ENCODE measurements at places on chromosomes 1 and 21.

- no peak for DNase-seq
These were observed 2.8 kb downstream of the ST6GALNAC5 start for GRCh38 chr1:76870037-76870436.

DNA sequence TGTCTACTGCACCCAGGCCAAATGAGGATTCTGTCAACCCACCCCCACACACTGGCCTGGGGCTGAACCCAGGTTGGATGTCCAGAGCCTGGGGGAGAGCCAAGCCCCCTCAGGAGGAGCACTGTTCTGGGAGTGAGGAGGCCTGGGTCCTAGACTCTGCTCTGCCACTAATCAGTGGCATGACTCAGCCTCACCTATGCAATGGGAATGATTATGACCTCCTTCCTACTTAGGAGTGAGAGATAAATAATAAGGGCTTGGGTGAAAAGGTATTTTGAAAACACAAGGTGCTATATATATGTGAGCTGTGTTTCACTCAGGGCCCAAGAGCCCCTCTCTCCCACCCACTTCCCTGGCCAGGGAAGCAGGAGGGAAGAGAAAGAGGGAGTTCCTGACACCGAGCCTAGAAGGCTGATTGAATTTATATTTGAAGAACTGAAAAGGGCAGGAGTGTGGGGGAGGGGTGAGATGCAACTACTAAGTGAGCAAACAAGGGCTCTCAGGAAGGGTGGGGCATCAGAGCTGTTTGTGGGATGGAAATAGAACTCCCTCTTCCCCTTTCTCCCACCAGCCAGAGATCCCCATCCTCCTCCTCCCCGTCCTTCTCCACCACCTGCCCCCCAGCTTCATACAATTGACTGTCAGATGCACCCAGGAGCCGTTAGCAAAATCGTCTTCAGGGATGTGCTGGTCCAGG lies 8.2 kb downstream of the IGSF9 start:
- DNase-seq: no peak

DNA sequence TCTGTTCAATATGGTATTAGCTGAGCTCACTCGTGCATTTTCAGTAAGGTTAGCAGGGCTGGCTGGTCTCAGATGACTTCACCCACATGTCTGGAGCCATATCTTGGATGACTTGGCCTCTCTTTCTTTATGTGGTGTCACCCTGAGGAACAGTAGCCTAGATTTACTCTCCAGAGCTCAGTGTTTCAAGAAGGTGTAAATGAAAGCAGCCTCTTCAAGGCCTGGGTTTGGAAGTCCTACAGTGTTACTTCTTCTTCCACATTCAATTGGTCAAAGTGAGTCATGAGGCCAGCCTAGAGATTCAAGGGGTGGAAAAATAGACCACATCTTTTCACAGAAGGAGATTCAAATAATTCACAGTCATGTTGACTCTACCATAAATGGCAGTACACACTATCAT lies 12.2 kb downstream of the VCAM1 start:
- DNase-seq: no peak

DNA sequence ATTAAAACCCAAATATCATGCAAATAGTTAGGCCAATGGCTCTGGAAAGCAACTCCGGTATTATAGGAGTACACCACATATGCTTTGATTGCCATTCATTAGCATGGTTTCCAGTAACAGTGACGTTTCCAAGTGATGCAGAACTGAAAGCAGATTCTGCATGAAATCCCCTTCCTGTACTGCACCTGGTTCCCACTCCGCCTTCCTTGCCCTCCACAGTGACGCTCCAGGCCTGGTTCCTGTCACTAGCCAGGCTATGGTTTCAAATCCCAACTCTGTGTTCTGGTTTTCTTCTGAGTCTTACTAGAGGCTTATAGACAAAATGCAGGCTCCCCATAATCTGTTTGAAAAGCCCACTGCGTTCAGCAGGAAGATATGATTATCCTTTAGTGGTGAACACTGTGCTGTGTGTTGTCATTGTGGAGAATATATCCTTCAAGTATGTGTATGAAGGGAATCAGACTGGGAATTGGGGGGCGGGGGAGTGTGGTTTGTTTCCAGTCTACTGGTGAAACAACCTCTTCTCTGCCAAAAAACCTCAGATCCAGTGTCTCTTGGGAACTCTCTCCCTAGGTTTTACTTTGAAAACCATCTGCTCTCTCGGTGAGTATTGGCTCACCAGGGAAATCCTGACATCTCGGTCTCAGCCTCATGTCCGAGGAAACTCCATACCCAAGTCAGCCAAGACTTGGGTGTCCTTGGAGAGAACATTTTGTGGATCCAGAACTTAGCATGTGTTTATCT lies 78.7 kb downstream of the TYW3 start:
- DNase-seq: peak; percentile 90

GRCh38 chr1:237709355-237709754 lies 181.4 kb downstream of the ZP4 start:
- no peak for DNase-seq

GRCh38 chr1:26991310-26992116 lies 2.0 kb upstream of the TRNP1 start:
- DNase-seq: no peak

DNA sequence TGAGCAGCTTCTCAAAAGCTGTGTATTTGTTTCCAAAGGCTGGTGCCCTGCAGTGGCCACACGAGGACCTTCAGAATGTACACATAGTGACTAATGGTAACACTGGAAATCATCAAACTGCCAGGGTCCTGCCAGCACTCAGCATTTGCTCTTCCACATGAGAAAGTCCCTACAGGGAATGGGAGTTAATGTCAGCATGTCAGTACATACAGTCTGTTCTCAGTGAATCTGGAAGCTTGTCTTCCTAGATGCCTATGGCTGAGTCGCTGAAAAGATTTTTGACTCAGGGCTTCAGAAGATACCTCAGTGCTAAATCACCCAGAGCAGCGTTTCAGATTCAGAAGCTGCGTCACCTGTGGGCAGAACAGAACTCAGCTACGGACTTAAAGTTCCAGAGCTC lies 108.2 kb downstream of the CDC7 start:
- DNase-seq: no peak

GRCh38 chr1:233032916-233033315 lies 82.5 kb downstream of the NTPCR start:
- no peak for DNase-seq

GRCh38 chr21:16078382-16078781 lies 348.6 kb downstream of the USP25 start:
- DNase-seq: no peak

DNA sequence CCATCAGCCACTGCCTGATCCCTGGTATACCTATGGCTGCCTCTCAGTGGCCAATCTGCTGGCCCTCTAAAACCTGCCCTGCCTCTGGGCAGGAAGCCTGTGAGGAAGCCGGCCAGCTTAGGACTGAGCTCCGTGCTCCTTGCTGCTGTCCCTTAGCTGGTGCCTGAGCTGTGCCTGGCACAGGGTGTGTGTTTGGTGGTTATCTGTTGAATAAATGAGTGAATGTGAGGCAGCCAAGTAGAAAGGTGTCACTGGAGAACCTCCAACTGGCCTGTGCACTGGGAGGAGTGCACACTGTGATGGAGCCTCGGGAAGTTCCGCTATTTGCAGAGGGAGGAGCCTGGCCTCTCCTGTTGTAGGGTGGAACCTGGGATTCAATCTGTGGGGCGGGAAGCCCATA lies 63.4 kb upstream of the STUM start:
- DNase-seq: no peak

DNA sequence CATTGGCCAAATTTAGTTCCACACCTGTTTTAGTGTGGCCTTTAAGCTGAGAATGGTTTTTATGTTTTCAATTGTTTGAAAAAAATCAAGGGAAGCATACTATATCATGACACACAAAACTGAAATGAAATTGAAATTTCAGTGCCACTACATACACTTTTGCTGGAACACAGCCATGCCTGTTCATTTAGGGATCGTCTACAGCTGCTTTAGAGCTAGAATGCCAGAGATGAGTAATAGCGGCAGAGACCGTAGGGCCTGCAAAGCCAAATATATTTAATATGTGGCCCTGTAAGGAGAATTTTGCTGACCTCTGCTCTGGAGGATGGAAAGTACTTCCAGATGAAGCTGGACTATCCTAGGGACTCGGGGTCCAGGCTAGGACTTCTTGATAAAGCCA lies 62.5 kb upstream of the LYST start:
- DNase-seq: peak; percentile 49

DNA sequence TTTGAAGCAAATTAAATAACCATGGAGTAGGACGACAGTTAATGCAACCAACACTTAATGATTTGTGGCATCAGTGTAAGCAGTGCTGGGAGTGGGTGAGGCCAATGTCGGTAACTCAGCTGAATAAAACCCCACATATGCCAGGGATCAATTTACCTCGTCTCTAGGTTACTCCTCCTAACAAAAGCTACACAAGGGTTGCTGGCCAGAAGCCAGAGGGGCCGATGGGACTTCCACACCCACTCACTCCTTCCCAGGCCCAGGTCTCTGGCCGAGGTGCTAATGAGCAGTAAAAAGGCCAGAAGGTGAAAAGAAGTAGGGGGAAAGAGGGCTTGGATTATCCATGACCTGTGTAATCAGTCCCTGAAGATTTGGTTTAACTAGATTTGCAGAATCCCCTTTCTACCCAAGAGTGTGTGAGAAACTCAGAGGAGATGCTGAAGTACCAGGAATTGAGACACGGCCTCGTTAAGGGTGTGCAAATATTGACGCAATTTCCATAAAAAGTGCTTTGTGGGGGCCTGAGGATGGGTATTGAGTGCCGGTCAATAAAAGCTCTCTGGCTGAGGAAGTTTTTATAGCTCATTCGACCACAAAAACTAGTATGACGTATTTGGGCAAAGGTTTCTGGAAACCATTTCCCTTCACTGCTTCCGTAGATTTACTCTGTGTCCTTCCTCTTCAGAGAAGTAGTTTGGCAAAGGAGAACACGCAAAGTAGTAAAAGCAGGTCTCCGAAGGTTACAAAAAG lies 145.5 kb downstream of the TBX15 start:
- no peak for DNase-seq

DNA sequence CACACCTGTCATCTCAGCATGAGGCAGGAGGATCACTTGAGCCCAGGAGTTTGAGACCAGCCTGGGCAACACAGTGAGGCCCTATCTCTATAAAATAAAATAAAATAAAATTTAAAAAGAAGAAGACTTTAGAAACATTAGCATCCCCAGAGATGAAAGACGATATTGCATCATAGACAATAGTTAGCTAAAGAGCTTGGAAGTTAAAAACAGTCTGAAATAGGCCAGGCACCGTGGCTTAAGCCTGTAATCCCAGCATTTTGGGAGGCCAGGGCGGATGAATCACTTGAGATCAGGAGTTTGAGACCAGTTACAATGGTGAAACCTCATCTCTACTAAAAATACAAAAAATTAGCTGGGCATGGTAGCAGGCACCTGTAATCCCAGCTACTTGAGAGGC lies 59.3 kb downstream of the RIMS3 start:
- no peak for DNase-seq

DNA sequence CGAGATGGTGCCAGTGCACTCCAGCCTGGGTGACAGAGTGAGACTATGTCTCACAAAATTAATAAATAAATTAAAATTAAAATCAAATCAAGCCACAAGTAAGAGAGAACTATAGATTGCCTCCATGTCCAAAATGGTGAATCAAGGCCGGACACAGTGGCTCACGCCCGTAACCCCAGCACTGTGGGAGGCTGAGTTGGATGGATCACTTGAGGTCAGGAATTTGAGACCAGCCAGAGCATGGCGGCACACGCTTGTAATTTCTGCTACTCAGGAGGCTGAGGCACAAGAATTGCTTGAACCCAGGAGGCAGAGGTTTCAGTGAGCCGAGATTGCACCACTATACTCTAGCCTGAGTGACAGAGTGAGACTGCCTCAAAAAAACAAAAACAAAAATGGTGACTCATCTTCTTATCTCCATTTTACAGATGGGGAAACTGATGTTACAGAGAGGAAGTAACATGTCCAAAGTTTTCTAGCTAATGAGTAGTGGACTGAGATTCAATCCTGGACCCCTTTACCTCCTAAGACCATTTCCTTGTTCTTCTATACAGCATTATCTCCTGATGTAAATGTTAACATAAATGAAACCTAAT lies 99.0 kb upstream of the HNRNPU start:
- DNase-seq: no peak

DNA sequence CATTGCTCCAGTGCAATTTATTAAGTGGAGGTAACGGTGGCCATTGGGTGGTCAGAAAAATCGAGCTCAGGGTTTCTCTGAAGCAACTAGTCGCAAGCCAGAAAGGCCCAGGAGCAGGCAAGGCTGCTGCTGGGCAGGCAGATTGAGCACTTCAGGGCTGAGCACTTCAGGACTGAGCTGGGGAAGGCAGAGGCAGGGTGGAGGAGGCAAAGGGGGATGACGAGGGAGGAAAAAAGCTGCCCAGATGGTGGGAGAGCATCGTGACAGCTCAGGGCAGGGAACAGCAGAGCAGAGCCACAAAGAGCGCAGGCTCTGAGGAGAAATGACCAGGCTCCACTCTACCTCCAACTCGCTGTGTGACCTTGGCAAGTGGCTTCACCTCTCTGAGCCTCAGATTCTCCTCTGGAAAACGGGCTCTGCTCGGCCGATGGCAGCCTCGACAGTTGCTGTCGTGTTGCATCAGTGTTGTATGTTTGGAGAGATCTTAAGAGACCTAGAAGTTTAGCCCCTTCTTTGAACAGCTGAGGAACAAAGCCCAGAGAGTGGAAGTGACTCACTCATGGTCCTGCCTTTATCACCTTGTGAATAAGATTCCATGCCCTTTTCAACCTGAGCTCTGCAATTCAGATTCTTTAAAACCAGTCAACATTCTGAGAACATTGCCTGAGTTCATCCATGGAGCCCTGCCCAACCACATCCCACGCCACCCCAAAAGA lies 141.4 kb downstream of the SYF2 start:
- DNase-seq: no peak

- DNase-seq: no peak
These were observed 72.5 kb downstream of the ARHGEF10L start for GRCh38 chr1:17611991-17612390.

GRCh38 chr21:31658053-31658452 lies 1.4 kb upstream of the SOD1 start:
- DNase-seq: no peak

DNA sequence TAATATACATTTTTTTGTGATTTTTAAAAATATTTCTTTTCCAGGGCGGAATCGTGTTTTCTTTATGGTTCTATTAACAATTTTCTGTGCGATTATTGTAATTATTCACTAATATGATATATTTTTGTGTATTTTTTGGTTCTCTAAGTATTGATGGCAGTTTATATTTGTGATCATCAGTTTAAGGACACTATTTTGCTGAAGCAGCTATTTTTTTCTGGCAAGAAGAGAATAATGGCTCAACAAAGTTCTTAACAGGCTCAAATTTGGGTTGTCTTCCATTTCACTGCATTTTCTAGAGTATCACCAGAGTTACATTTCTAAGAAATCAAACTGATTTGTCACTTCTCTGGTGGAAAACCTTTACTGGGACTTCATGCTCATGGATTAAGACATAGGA lies 178.4 kb downstream of the HS2ST1 start:
- no peak for DNase-seq

Measured in NCI-H446 treated with DMSO at 0.1 percent for 48 hours (cell line).